ENCODE measurements at places on chromosomes 6 and 20. TPM values are rescaled to one million over a fixed set of nuclear protein-coding genes. Genes with fewer than 3 reads are reported as not detected.

- no peak for DNase-seq
These were observed 9.7 kb downstream of the NOL7 start for GRCh38 chr6:13624871-13625288.

GRCh38 chr20:36362261-36362660, 56.1 kb downstream of the DLGAP4 start:
- no peak for DNase-seq

DNA sequence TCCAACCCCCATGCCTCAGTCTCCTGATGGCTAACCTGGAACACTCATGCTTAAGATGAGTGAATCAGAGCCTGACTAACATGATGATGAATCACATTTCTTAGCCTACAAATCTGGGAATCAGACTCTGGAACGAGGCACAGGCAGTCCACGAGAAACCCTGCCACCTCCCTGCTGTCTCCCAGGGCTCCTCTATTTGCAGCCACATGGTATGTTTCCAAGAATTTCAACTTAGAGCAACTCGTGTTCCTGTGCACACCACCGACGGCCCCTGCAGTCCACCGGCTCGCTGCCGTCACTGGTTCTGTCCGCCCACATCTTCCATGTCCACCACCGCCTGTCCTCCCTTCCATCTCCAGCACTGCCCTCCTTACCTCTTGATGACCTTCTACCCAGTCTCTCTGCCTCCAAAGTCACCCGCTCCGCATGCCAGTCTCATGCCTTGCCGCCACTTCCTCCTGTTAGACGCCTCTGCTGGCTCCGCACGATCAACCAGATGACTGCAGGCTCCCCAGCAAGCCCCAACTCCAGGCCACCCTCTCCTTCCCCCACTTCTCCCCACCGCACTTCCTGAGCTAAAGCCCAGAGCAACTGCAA, 87.6 kb downstream of the AGPAT4 start:
- peak; percentile 34 for DNase-seq

DNA sequence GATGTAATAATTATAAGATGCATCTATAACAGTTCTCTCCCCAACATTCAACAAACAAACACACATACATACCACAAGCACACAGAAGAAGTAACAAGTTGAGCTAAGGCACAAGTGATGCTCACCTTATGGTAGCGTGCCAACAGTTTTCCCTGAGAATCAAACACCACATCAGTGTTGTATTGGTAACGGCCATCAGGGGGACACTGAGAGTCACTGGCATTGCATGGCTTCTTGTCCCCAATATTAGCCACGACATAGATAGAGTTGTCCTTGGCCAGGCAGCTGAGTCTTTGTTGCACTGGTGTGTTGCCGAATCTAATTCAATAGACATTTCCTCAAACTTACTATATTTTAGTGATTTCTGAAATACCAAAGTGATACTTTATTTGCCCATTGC, 14.8 kb upstream of the VNN1 start:
- no peak for DNase-seq

The NAPB gene
- total RNA-seq, result 12.4 TPM

- no peak for DNase-seq
These were observed 17.2 kb downstream of the ENPP3 start for GRCh38 chr6:131654326-131654725.

GRCh38 chr6:64737418-64737817, 969.6 kb downstream of the EYS start:
- DNase-seq, result no peak

The LGSN gene
- total RNA-seq, result 0.06 TPM

- DNase-seq, result no peak
These were observed 78.4 kb upstream of the FBXL4 start for GRCh38 chr6:99026135-99026534.
